ENCODE measurements at places on chromosomes 2 and 18. TPM values are rescaled to one million over a fixed set of nuclear protein-coding genes. Genes with fewer than 3 reads are reported as not detected.

SEMA4C gene
- 102 TPM for total RNA-seq

FBXO36 gene
- 5.1 TPM for total RNA-seq

PLEK gene
- not detected for total RNA-seq

SH3BP4 gene
- 44.1 TPM for total RNA-seq

ZNF396 gene
- 1.8 TPM for total RNA-seq

DSC1 gene
- total RNA-seq, result 0.43 TPM

EDAR gene
- 5.5 TPM for total RNA-seq

CD8B2 gene
- total RNA-seq, result not detected

REG3G gene
- total RNA-seq, result not detected

SLC23A3 gene
- 2.6 TPM for total RNA-seq

GALNT5 gene
- 1.3 TPM for total RNA-seq

TCF7L1 gene
- 48.3 TPM for total RNA-seq

COL4A3 gene
- not detected for total RNA-seq

NUP35 gene
- 22.6 TPM for total RNA-seq

BIN1 gene
- 46.2 TPM for total RNA-seq

CYP27C1 gene
- total RNA-seq, result 4.1 TPM

PJVK gene
- 12.2 TPM for total RNA-seq

OTOS gene
- total RNA-seq, result not detected

CCBE1 gene
- 71.1 TPM for total RNA-seq

GDF7 gene
- total RNA-seq, result 3.2 TPM

INHA gene
- total RNA-seq, result 3.6 TPM

TMEM178A gene
- total RNA-seq, result 11.9 TPM

DNAH6 gene
- total RNA-seq, result 1.3 TPM

RFX8 gene
- total RNA-seq, result 0.65 TPM

AFF3 gene
- total RNA-seq, result 14.4 TPM

PAX8 gene
- total RNA-seq, result 0.13 TPM

BOLL gene
- total RNA-seq, result not detected

RNF152 gene
- 28.6 TPM for total RNA-seq

PUM2 gene
- 120 TPM for total RNA-seq

HOXD10 gene
- total RNA-seq, result 4.1 TPM

GPAT2 gene
- not detected for total RNA-seq

CD8B gene
- total RNA-seq, result not detected

KLHL41 gene
- total RNA-seq, result 0.56 TPM

OSR1 gene
- total RNA-seq, result 26.0 TPM

EFHD1 gene
- 5.4 TPM for total RNA-seq

CFAP53 gene
- total RNA-seq, result 0.65 TPM

WDR43 gene
- 65.3 TPM for total RNA-seq
